ENCODE measurements at places on chromosomes 3 and 15.

DNA sequence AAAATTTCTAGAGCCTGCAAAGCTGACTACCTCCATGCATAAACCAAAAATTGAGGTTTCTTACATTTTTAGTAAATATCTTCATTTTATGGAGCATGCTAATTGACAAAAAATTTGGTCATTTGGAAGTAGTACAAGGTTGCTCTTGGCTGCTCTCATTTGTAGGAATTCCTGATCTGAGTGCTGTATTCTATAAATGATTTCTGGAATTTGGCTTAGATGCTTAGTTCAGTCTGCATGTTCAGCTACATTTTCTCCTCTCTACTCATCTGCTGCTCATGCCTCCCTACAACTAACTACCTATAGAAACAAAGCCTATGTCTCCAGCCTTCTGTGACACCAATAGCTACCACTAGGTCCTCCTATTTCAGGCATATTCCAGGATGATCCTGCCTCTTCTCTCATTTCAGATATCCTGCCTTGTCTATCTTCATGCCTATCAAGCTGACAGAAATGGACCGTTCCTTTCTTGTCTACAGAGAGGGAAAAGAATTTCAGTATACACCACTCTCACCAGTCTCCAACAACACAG, 901.1 kb downstream of the TBL1XR1 start:
- DNase-seq = no peak

DNA sequence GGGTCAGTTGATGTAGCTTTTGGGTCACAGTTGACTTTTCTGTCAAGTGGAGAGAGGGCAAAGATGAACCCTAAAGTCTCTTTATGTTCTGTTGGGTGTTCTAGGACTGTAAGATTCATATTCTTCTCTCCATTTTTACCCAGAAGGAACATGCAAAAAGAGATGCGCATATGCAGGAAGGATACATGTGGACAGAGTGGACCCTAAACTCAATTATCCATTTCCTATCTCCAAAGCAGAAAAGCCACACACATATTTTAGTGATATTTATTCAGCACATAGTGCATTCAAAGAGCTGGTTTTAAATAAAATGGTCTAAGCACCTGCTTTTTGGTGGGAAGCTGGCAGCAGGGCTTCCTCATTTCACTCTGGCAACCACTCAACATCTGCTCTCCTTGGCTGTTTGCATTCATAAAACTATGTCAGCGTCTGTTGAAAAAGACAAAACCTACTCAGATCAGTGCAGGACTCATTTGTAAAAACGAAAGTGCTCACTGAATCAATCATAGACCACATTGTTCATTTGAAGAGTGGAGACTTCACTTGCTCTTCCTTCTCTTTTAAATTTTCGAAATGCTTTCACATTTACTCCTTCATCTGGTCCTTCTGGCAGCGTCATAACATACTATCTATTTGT, 96.6 kb downstream of the SEMA6D start:
- DNase-seq = no peak

GRCh38 chr15:25250906-25251622, 187.8 kb downstream of the UBE3A start:
- no peak for DNase-seq

- no peak for DNase-seq
These were observed 60.7 kb downstream of the AGTR1 start for GRCh38 chr3:148758303-148758884.

- DNase-seq = no peak
These were observed 60.6 kb upstream of the IL12A start for GRCh38 chr3:159928071-159928491.

DNA sequence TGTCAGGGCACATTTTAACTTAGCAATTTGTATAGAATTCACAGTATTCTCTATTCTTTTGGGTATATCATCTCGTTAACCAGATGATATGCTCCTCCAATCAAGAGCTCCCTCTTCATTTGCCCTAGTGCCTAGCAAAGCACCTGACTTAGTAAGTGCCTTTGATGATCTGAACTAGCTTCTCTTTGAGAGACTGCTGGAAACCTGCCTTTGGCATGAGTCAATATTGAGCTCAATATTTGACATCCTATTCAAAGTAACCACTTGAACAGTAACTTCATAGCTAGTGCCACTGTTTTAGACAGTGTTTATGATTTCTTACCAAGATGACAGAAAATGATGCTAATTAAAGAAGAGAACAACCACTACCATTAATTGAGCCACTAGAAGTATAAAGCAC, 696.3 kb upstream of the UBE2E2 start:
- DNase-seq = no peak

- DNase-seq = no peak
These were observed 9.1 kb upstream of the ARHGEF3 start for GRCh38 chr3:56810577-56811545.

DNA sequence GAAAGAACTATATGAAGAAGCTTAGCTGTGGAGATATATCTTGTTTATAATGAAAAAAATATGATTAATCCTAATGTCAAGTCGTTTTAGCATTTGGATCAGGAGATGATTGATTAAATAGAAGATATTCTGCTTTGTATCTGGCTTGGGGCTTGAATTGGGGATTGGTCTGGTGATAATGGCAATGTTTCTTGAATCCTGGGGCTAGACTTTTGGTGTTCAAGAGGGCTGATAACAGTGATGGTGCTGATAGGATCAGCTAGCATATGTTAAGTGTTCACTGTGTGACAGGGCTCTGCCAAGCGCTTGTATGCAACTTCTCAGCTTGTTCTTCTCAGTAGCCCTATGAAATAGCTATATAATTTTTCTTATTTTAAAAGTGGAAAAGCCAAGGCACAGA, 20.2 kb downstream of the CNOT10 start:
- DNase-seq = no peak

GRCh38 chr3:176587089-176587488, 610.2 kb downstream of the TBL1XR1 start:
- DNase-seq = no peak
